ENCODE measurements at places on chromosomes 5 and 9.

DNA sequence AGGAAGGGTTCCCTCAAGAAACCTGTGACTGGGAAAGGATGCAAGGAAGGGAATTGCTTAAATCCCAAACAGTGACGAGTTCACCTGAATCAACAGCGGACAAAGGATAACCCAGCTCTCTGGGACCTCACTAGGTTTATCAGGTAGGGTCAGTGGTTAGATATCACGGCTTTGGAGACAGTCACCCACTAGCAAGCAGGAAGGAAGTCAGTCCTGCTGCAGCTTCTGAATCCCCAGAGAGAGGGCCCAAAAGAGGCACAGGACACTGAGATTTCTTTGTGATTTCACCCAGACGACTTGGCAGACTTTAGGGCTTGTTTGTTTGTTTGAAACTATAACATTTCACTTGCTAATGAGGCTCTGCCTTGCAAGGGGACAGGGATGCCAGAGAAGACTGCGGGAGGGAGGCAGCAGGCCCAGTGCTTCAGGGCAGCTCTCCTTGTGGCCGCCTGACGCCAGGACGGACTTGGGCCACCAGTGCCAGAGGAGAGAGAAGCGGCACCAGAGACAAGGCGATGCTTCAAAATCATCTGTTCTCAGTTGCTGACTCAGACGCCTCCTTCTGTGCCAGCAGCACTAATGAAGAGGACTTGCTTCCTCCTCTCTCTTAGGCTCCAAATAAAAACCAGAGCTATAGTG is 275.6 kb upstream of the SLC30A5 start:
- DNase-seq, result no peak

DNA sequence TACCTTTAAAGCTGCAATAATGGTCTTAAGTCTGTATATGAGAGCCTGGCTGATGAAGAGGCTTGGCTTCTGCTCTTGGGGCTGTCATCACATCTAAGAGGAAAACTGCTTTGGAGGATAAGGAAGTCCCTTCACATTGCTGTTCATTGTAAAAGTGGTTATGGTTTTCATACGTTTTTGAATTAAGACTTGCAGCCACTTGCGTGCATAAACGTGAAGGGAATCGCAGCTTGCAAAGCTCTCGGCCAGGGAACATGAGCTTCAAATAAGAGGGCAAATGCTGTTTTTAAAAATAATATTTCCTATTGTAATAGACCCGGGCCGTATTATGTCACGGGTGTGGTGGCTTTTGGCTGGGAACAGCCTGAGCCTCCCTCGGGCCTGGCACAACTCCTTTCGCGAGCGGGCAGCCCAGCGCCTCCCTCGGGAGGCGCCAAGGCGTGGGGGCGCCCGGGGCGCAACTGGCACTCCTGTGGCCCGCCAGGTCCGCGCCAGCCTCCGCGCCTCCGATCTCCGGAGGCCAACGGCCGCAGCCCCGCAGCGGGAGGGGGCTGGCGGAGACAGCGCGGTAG is 538 bp upstream of the ARHGEF28 start:
- DNase-seq, result no peak

GRCh38 chr9:131745610-131746009 is 5.7 kb upstream of the RAPGEF1 start:
- DNase-seq, result no peak

DNA sequence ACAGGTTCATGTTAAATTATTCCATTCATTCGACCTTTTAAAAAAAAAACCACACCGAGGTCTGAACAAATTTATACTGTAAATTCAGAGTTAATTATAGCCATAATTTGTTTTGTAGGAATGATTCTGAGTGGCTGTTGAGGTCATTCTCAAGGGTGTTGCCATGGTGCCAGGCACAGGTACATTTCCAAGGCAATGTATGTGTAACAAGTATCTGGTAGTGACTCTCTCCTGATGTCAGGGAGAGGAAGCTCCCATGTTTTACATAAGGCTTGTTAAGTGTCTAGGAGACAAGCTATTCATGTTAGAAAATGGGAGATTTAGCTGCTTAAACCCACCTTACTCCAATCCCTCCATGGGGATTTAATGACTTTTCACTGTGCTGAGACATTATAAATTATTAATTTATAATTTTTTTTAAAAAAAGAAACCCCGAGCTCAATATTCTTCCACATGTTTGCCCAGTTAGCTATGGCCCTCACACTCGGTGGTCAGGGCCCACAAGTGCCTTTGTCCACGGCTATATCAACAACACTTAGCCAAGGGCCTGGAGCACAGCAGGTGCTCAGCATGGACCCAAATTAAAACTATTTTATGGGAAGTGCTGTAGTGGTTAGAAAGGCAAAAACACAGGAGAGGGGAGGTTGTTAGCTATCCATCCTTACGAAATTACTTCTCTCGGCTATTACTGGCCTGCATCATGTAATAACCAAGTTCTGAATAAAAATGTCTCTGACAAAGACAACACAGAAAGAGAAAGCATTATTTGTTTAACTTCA is 154.6 kb upstream of the GNA14 start:
- DNase-seq, result no peak

- no peak for DNase-seq
These were observed 107.4 kb upstream of the DMAC1 start for GRCh38 chr9:7906783-7907550.

DNA sequence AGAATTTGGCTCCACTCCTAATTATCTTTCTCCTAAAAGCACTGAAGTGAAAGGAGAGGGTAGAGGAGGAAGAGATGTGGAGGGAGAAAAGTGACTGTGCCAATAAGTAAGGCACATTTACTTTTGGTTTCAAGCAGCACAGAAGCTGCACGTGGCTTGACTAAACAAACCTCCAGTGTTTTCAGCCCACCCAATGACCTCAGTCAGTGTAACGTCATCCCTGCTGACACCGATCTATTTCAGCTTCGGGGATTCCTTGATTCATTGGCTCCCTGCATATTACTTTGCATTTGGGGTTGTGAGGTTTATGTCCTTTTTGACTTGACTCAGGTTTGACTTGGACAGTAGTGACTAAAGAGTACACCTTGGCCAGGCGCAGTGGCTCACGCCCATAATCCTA is 35.6 kb upstream of the NIM1K start:
- no peak for DNase-seq

DNA sequence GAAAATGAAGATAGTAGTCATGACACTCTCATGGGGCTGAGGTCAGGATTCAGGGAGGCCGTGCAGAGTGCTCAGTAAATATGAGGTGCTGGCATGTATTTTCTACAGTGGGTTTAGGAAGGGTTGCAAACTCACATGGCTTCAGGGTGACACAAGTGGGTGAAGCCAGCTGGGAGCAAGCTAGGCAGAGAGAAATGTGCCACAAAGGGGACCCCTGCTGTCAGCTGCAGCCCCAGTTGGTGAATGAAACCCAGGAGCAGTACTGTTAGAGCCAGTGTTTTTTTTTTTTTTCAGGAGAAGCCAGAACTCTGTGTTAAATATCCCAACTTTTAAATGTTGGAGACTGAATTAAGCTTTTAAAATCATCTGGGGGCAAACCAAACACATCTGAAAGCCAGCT is 75.3 kb downstream of the INSYN2B start:
- no peak for DNase-seq

- no peak for DNase-seq
These were observed 16.9 kb upstream of the SNCAIP start for GRCh38 chr5:122295138-122295537.

DNA sequence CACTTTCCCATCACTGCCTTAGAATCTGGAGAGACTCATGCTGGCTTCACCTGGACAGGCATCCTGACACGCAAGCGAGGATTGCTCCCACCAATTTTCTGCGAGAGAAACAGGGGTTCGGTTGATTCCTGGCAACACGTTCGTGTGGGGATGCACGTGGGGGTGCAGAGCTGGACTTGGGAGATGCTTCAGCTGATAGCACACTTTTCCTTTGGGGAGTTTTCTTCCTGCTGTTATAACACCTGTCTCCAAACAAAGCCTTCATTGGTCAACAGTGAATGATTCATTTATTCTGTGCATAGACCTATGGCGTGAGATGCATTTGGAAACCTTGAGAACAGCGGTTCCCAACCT is 50.0 kb downstream of the ROPN1L start:
- DNase-seq, result no peak

- no peak for DNase-seq
These were observed 219.8 kb downstream of the C9orf50 start for GRCh38 chr9:129400971-129401622.

DNA sequence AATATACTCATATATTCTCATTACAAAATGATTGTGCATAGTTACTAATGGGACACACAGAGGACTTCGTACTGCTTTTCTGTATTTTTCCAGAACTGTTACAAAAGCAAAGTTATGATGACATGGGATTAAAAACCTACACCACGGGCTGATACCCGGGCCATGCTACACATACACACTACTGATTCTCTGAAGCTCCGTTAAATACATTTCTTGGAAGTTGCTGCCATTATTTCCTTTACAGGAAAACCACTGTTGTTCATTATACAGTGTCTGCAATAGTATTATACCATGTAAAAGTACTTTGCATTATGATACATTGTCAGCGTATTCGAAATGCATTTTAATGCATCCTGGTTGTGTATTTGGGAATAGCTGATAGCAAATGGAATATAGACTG is 32.5 kb downstream of the EBF1 start:
- no peak for DNase-seq

GRCh38 chr5:72499730-72500129 is 7.5 kb downstream of the ZNF366 start:
- DNase-seq, result no peak
